Kasumi-1 (cell line): ENCODE measurements at places on chromosomes 7 and 10.
A peak's percentile ranks its signal among the peaks of the same experiment; 100 is the strongest.

GRCh38 chr7:55494951-55495350 lies 77.4 kb downstream of the VOPP1 start:
- no peak for DNase-seq

DNA sequence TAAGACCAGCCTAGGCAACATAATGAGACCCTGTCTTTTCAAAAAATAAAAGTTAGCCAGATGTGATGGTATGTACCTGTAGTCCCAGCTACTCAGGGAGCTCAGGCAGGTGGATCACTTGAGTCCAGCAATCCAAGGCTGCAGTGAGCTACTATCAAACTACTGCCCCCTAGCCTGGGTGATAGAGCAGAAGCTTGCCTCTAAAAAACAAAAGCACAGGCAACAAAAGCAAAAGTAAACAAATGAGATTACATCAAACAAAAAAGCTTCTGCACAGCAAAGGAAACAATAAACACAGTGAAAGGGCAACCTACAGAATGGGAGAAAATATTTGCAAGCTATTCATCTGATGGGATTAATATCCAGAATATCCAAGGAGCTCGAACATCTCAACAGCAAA lies 65.4 kb downstream of the FANK1 start:
- DNase-seq: no peak

DNA sequence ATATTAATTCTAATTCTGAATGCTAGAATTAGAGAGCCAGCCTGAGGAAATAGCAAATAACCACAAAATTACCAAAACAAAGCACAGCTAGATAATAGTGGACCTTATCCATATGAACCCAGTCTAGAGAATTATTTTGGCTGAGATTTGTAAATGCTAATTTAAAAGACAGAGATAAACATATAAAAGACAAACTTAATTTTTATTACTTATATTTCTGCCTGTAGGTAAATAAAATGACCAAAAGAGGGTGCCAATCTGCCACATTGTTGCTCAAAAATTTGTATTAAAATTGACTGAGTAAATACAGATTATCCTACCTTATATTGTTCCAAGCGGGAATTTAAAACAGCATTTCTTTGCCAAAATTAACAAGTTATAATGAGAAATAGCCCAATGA lies 20.2 kb downstream of the RTKN2 start:
- peak; percentile 58 for DNase-seq

GRCh38 chr10:133421336-133422222 lies 2.8 kb downstream of the SPRN start:
- no peak for DNase-seq

DNA sequence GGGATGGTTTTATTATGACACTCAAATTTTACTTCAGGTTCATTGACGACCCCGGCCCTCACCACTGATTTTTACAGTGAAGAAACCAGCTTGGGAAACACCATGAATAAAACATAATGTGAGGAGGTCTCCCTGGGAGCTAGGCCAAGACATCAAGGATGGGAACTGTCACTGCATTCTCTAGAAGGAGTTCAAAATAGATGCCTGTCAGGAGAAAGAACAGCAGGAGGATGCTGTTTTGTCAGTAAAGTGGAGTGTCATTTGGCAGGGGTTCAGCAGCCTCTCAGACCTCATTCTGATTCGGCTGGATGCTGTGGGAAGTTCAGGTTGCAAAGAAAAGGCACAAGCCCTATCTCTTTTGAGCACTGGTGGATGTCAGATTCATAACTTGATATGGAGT lies 360.3 kb upstream of the C7orf33 start:
- no peak for DNase-seq

- DNase-seq: no peak
Observed at GRCh38 chr10:128852902-128853301, 614.1 kb upstream of the MGMT start.

GRCh38 chr7:112873831-112874553 lies 83.8 kb upstream of the TMEM168 start:
- DNase-seq: no peak

DNA sequence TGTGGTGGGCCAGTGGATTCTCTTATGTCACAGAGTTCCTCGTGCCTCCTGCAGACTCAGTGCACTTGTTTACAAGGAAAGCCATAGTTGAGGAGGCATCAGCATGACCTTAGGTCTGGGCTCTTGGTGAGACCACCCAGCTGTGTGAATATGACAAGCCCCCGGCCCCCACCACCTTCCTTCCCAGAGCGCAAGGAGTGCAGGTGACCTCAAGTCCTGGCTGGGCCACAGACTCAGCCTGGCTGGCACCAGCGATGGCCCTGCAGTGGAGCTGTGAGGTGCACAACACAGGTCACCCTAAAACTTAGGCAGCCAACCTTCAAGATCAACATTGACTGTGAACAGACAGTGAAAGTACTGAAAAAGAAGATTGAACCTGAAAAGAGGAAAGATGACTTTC lies 14.2 kb upstream of the SEMA3E start:
- DNase-seq: no peak

GRCh38 chr10:93913706-93914105 lies 19.9 kb downstream of the SLC35G1 start:
- DNase-seq: no peak

GRCh38 chr10:101558671-101559595 lies 29.1 kb downstream of the POLL start:
- no peak for DNase-seq

DNA sequence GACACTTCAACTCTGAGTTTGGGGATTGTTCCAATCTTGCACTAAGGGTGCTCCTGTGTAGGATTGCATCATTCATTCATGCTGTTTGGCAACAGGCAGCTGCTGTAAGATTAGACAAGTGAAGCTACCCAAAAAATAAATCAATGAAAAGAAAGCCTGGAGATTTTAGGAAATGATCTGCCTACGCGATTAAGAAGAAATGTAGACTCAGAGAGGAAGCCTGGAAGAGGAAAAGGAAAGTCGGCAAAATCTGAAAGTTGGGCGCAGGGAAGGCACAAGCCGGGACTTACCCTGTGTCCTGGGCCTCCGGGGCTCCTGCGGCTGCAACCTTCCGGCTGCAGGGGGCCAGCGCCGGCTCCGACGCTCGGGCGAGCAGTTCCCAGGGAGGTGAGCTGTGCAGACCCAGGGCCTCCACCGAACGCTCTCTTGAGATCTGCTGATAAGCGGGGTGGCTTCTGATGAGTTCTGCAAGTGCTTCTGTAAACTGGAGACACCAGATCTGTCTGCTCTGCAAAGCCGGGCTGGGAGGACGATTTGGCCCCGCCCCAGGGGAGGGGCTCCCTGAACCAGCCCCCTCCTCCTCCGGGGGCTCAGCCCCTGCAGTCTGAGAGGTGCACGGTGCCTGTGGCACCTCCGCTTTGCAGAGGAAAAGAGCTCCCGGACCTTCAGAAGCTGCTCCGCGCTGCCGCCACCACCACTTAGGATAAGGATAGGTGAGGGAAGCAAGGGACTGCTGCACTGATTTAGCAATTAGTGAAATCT lies 17.4 kb downstream of the PSPH start:
- DNase-seq: peak; percentile 97

DNA sequence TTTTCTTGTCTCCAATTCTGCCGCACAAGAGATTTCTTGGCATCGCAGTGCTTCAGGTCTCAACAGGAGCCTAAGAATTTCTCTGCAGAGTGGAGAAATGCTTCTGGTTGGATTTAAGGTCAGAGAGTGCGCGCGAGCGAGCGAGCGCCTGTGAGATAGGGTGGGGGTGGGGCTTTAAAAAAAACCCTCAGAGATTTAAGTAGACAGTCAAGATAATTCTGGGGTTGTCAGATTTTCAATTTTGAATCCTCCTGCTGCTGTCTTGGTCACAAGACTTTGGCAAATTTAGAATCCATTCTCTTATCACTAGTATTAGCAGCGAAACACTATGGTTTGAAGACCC lies 49.7 kb downstream of the CPEB3 start:
- DNase-seq: no peak

- DNase-seq: no peak
Observed at GRCh38 chr10:67971311-67971710, 86.9 kb downstream of the SIRT1 start.

DNA sequence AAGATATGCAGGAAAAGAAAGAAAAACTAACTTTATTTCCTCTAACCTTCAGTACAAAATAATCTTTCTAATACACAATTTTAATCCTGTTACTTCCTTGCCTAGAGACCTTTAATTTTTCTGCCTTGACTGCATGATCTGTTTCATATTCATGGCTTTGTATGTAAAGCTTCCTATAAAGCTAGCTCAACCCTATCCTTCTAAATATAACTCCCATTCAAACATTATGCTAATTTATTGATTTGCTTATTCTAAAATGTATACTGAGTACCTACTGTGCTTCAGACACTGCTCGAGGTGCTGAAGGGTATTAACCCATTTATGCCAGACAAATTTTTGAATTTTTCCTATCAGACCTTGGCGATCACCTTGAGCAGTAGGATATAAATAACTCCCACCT lies 47.6 kb downstream of the SEMA3C start:
- no peak for DNase-seq

- DNase-seq: no peak
Observed at GRCh38 chr7:82210416-82211184, 233.0 kb downstream of the CACNA2D1 start.

- DNase-seq: no peak
Observed at GRCh38 chr7:14835384-14835783, 67.2 kb downstream of the DGKB start.

DNA sequence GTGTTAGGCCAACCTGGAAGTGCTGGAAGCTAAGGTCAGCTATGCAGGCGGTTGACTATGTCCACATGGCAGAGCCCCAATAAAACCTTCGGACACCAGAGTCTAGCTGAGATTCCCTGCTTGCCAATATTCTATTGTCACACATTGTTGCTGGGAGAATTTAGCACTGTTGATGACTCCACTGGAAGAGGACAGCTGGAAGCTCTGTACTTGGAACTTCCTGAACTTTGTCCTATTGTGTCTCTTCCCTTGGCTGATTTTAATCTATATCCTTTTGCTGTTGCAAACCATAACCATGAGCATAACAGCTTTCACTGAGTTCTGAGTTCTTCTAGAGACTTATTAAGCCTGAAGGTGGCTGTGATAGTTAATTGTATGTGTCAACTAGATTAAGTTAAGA lies 12.0 kb downstream of the XRCC2 start:
- DNase-seq: no peak

DNA sequence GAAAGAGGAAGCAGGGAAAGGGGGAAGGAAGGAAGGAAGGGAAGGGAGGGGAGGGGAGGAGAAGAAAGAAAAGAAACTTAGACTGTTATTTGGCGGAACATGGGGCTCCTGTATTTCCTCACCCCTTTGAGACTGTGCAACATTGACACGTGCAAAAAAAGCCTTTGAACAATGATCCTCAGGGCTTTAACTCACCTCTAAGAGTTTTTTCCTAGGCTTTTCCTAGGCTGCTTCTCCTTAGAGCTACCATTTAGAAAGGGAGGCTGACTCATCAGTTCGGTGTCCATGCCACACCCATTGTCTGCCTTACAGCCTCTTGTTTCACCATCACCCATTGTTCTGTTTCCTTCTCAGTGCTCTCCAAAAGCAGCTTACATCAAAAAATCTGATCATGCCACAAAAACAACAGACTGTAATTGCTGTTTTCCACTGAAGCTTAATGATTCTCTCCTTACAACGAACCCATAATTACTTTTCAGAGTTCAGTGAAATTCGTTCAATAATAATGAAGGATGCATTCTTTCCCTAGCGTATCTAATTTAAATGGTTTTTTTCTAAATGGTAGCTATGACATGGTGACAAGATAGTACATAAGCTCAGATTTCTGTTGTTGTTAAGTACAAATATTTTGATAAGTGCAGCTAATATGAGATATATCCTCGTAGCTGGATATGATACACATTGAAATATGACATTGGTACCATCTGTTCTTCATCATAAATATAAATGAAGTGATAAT lies 90.8 kb downstream of the PRLHR start:
- peak; percentile 36 for DNase-seq

GRCh38 chr7:142603870-142604448 lies 145.3 kb upstream of the PRSS1 start:
- DNase-seq: peak; percentile 78

GRCh38 chr7:23802720-23803397 lies 92.8 kb downstream of the STK31 start:
- DNase-seq: no peak

- no peak for DNase-seq
Observed at GRCh38 chr7:34675749-34676374, 17.8 kb downstream of the NPSR1 start.

GRCh38 chr7:134422638-134423037 lies 36.3 kb downstream of the AKR1B1 start:
- no peak for DNase-seq

GRCh38 chr10:24995072-24995471 lies 20.9 kb downstream of the ENKUR start:
- DNase-seq: no peak

DNA sequence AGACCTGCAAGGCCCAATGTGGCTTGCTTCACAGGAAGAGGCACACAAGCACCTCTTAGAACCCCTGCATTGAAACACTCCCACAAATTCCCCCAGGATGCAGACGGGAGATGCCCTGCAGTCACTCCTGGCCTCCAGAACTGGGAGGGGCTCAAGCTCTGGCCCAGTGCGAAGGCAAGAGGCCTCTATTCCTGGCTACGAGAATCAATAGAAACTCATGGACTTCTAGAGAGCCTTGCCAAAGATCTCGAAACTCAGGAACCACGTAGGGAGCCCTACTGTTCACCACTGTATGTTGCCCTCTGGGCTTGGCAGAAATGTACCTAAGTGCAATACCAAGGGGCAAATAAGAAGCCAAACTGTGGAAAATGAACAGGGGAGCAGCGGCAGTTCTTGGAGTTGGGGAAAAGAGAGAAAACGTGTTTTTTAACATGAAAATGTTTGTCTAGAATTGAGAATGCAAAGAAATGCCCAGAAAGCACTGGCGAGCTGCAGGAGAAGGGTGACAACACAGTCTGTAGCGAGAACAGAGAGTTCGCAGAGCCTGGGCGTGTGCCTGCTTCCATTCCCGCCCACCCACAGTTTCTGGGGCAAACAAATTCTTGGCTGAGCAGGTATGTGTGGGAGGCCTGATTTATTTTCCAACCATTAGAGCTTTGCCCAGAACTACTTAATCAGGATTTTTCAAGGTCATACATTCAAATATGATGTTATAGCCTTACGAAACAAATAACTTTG lies 260.5 kb upstream of the KLF14 start:
- DNase-seq: no peak

DNA sequence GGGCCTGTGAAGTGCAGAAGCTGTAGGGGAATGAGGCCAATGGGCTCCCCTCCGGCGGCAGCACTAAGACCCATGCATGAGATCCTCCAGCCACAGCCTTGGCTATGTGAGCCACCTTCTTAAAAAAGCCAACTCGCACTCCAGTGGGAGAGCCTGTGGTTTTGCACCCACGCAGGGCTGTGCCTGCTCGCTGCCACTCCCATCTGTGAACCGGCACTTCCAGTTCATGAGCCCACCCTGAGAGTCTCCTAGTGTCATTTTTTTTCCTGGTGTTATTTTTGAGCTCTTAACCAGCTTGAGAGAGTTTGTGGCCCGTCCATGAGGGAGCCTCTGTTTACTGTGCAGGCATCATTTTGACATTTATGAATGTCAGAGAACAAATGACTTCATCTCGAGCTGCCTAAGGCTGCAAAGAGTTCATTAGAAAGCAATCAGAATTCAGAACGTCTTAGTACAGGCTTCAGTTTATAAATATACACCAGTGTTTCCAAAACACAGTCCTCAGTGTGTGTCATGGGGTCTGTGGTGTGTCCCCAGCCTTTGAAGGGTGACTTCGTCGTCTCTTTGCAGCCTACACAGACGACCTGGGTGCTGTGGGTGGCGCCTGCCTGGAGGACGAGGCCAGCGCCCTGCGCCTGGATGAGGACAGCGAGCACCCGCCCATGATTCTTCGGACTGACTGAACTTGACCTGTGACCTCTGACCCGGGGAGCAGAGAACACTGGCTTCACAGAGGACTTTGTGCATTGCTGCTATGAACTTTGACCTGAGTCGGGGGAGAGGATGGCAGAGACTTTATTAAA lies 40.4 kb downstream of the WIPI2 start:
- DNase-seq: no peak

- no peak for DNase-seq
Observed at GRCh38 chr7:128404886-128405470, 4.8 kb downstream of the IMPDH1 start.
